ENCODE measurements at places on chromosomes 6 and 20.

DNA sequence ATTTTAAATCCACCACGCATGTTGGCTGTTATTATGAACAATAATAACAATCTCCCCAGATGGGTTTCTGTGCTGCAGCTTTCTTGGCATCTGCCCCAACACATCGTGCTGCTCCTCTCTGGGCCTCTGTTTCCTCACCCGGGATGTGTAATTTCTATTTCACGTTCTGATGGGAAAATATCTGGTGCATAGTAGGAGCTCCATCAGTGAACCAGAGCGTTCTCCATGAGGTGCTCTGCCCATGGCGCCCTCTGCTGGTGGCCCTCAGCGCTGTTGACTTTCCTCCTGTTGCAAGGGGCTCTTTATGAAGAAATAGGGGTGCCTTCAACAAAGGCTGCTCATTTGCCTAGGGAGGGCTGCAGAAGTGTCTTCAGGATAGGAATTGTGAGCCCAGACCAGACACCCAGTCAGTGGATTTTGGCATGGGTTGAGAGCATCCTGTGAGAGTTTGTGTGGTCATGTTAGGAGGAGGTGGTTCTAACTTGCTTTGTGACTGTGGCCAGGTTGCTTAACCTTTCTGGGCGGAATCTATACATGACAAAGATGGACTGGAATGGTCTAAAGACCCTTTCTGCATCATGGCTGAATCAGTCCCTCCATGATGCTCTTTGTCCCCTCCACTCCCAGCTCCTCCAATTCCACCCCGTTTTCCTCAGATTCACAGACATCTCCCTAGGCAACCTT, 8.1 kb downstream of the SCRT2 start:
- no peak for DNase-seq

DNA sequence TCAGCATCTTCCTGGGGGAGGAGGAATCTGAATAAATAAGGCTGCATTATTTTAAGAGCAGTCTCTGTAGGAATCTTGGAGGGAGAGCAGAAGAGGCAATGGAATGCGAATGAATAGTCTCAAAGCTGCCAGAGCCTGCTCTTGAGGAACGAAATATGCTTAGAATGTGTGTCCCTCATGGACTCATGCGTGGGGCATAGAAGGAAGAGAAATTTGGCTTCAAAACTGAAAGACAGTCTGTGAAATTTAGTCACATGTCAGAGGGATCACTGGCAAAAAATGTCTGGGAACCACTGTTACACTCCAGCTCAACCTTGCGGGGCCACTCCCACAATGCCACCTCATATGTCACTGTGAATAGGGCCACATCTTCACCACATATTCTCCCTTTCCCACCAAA, 95.5 kb downstream of the GJA10 start:
- DNase-seq, result no peak

GRCh38 chr6:40505191-40505810, 81.9 kb downstream of the LRFN2 start:
- no peak for DNase-seq

GRCh38 chr6:89605861-89606260, 32.7 kb downstream of the LYRM2 start:
- DNase-seq, result no peak

DNA sequence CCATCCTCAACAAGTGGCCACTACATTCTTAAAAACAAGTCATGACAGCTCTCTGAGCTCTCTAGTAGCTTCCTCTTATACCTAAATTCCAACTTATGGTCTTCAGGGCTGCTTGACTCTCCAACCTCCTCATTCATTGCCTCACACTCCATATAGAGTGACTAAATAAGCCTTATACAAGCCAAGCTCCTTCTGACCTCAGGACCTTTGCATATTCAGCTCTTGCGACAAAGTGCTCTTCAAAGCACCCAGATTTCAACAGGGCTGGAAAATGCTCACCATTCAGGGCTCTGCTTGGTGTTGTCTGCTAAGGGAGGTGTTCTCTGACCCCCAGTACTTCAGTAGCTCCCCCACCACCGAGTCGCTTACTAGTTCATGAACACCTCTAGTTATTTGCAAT, 3.7 kb downstream of the TREML2 start:
- peak; percentile 24 for DNase-seq

DNA sequence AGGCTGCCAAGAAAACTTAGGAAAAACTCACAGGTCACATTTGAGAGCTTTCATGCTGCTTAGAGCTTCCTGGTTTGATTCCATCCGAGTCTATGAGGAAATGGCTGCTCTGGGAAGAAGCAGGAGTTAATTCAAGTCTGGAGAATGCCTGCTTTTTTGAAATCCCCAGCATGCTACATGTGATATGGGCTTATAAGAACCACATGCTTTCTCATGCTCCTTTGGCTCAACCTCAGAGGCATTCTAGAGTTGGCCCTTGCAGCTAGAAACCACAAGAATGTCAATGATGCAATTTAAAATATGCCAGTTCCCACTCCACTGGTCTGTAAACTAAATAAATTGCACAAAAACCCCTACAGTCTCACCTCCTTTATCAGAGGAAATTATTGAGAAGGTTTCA, 142.9 kb upstream of the OLIG3 start:
- DNase-seq, result no peak

GRCh38 chr6:118746145-118746824, 94.9 kb upstream of the CEP85L start:
- peak; percentile 89 for DNase-seq

DNA sequence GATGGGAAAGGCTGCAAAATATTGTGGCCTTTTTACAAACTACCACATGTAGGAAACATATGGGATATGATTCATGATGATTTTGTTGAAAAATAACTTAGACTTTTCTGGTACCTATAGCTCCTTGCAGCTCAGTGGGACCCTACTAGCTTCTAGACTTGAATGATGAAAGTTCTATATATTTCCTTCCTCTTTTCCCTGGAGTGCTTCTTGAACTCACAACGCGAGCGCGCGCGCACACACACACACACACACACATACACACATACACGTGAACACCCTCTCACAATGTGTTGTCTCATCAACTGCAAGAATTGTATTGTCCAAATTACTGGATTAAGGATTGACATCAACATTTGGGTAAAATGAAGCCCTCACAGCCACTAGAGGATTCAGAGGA, 61.9 kb downstream of the TOX2 start:
- no peak for DNase-seq

All from esophagus muscularis mucosa (tissue), 4 donors.